ENCODE measurements at places on chromosomes 6 and 20. TPM values are rescaled to one million over a fixed set of nuclear protein-coding genes. Genes with fewer than 3 reads are reported as not detected.

Gene BPIFB4
- not detected for total RNA-seq

Gene COL12A1
- total RNA-seq, result 32.6 TPM

Gene MRPS18A
- 32.1 TPM for total RNA-seq

Gene MYMX
- total RNA-seq, result 1.5 TPM

DNA sequence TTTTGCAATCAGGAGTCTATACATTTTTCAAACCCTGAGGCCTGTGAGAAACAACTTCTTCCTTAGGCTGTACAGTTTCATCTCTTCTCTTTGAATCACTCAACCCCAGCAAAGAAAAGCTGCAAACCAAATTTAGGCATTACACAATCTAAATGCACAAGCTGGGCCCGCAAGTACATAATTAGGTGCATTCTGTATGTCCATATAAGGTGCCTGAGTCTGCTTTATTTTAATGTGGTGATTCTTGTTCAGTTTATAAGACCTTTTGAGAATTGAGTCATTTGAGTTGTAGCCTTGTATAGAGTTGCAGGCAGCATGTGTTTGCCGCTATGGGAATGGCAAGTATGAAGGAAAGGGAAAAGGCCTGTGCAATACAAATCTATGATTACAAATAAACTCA is 709.6 kb upstream of the MARCKS start:
- no peak for DNase-seq

GRCh38 chr6:79684876-79685275 is 53.7 kb downstream of the SH3BGRL2 start:
- DNase-seq, result no peak

- DNase-seq, result no peak
Measured at GRCh38 chr6:145814035-145814500, 527 bp downstream of the FBXO30 start.

GRCh38 chr6:24902782-24903181 is 33.0 kb downstream of the RIPOR2 start:
- DNase-seq, result no peak

GRCh38 chr6:167291623-167292300 is 647 bp downstream of the UNC93A start:
- DNase-seq, result peak; percentile 6

DNA sequence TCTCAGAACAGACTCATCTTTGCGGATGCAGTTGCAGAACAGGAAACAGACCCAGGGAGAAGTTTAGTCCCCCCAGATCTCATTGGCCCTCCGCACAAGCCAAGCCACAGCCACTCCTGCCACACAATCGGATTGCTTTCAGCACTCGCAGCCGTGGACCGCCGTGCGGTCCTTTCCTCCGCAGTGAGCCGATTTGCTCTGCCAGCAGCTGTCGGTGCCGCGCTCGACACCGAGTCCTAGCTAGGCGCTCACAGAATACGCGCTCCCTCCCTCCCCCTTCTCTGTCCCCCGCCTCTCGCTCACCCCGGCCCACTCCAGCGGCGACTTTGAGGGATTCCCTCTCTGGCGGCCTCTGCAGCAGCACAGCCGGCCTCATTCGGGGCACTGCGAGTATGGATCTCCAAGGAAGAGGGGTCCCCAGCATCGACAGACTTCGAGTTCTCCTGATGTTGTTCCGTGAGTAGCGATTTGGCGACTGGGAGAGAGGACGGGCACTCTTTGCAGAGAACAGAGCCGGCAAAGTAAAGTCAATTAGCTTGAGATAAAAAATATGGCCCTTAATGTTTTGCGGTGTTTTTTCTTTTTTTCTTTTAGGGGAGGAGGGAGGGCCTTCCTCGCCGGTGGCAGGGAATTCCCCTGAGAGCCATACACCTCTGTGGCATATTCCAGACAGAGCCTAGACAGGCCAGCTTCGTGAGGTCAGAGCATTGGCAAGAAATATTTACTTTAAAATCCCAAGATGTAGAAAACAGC is at the start of gene LAMP5:
Gene LAMP5, plus strand, starts transcription at position 130 of the 753 bp plus-strand sequence. Its CDS starts 263 bp downstream, at position 393.
- DNase-seq, result no peak

GRCh38 chr6:105824732-105825131 is 261.4 kb upstream of the PRDM1 start:
- no peak for DNase-seq

- DNase-seq, result peak; percentile 34
Measured at GRCh38 chr6:3310703-3311102, 52.0 kb downstream of the PSMG4 start.

Data from spleen (tissue), 13 donors.